Activated naive CD8-positive, alpha-beta T cell treated with anti-CD3 and anti-CD28 coated beads, Interleukin-2, amount 10 ng/mL, durations not matched to agents 7 days and 5 days (primary cell): ENCODE measurements at places on chromosomes 13 and 19. TPM values are rescaled to one million over a fixed set of nuclear protein-coding genes. Genes with fewer than 3 reads are reported as not detected.

DNA sequence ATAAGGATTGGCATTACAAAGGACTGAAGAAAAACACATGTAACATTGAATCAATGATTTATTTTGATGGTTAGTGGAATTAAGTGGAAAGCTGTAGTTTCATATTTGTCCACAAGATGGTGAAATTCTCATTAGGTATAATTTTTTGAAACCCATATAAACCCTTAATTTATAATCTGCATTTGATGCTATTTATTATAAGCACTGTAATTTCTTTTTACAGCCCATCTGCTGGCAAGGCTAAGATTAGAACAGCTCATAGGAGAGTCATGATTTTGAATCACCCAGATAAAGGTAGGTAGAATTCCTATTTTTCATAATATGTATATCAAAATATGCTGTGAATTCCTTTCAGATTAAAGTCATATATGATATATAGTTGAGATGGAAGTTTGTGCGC is 62.2 kb downstream of the DNAJC15 start:
- H3K36me3 ChIP-seq = peaks cover 29% of the 10 kb centered on the region
- no peak overlapping the region for H3K27ac ChIP-seq
- no peak overlapping the region for H3K4me3 ChIP-seq
- no peaks in the 10 kb centered on the region for H3K27me3 ChIP-seq
- H3K4me1 ChIP-seq = peaks cover 11% of the 10 kb centered on the region
- DNase-seq = no peak

GRCh38 chr13:113176280-113176679 is 17.8 kb downstream of the PROZ start:
- H3K4me1 ChIP-seq = peaks cover 15% of the 10 kb centered on the region
- H3K4me3 ChIP-seq = no peak overlapping the region
- H3K27ac ChIP-seq = peak overlapping the region; percentile 63

GRCh38 chr13:72194523-72194922 is 327.5 kb upstream of the DACH1 start:
- H3K27me3 ChIP-seq = no peaks in the 10 kb centered on the region
- DNase-seq = no peak
- H3K36me3 ChIP-seq = no peaks in the 10 kb centered on the region
- no peaks in the 10 kb centered on the region for H3K4me1 ChIP-seq
- H3K4me3 ChIP-seq = no peak overlapping the region

DNA sequence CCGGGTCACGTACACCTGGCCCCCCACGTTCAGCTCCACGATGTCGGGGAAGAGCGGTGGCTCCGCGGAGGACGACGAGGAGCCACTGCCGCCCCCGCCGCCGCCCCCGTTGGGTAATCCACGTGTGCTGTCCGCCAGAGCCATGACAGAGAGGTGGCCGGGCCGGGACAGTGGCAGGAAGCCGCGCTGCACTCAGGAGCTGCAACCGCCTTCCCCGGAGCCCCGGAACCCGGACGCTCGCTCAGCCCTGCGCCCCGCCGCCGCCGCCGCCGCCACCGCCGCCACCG is 257 bp downstream of the KCTD12 start:
- peaks cover 34% of the 10 kb centered on the region for H3K27me3 ChIP-seq
- peaks cover 5% of the 10 kb centered on the region for H3K36me3 ChIP-seq
- H3K4me3 ChIP-seq = peak overlapping the region; percentile 77

Gene ZNF625
- total RNA-seq = 7.2 TPM

GRCh38 chr13:99196466-99197116 is 4.1 kb upstream of the UBAC2 start:
- no peak overlapping the region for H3K4me3 ChIP-seq
- H3K27ac ChIP-seq = no peak overlapping the region
- H3K4me1 ChIP-seq = peaks cover 21% of the 10 kb centered on the region
- no peaks in the 10 kb centered on the region for H3K36me3 ChIP-seq
- H3K27me3 ChIP-seq = no peaks in the 10 kb centered on the region

- H3K27me3 ChIP-seq = no peaks in the 10 kb centered on the region
- no peak for DNase-seq
- H3K4me3 ChIP-seq = peak overlapping the region; percentile 58
- H3K27ac ChIP-seq = peak overlapping the region; percentile 92
- H3K4me1 ChIP-seq = peaks cover 82% of the 10 kb centered on the region
Measured at GRCh38 chr13:99357131-99357596, 50.0 kb upstream of the GPR183 start.

GRCh38 chr19:39401549-39402345 is 4.9 kb upstream of the ZFP36 start:
- H3K27ac ChIP-seq = peak overlapping the region; percentile 85
- peaks cover 5% of the 10 kb centered on the region for H3K36me3 ChIP-seq
- peak; percentile 73 for DNase-seq
- peaks cover 56% of the 10 kb centered on the region for H3K4me1 ChIP-seq
- H3K4me3 ChIP-seq = peak overlapping the region; percentile 63
- no peaks in the 10 kb centered on the region for H3K27me3 ChIP-seq

DNA sequence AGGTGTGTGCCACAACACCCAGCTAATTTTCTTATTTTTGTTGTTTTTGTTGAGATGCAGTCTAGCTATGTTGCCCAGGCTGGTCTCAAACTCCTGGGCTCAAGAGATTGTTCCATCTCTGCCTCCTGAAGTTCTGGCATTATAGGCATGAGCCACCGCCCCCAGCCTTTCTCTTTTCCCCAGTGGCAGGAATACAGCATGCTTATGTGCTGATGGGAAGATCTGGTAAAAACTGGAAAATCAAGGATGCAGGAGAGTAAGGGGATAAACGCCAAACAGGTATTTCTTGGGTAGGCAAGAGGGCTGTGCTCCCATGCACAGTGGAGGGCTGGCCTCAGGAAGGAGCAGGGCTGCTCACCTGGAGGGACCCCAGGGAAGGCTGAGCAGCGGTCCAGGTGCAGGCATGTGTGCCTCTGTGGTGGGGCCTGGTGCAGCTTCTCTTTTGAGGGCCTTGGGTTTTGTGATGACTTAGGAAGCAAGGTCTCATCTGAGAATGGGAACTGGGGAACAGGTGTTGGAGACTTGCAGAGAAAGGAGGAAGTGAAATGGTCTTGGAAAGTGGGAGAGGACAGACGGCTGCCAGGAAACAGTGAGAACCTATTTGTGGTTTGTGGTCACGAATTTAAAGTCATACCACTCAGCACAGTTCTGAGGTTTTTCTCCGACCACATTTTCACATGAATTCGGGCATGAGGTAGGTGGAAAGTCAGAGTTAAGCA is 106.5 kb downstream of the TEX26 start:
- DNase-seq = no peak
- H3K27me3 ChIP-seq = peaks cover 42% of the 10 kb centered on the region
- peak overlapping the region; percentile 41 for H3K27ac ChIP-seq
- H3K36me3 ChIP-seq = peaks cover 3% of the 10 kb centered on the region
- peaks cover 43% of the 10 kb centered on the region for H3K4me1 ChIP-seq
- H3K4me3 ChIP-seq = peak overlapping the region; percentile 58
